ENCODE measurements at places on chromosomes 6 and 20. TPM values are rescaled to one million over a fixed set of nuclear protein-coding genes. Genes with fewer than 3 reads are reported as not detected.

Gene RAET1L
- not detected for total RNA-seq

GRCh38 chr6:143695130-143695968, 17.6 kb downstream of the PHACTR2 start:
- no peak for DNase-seq

DNA sequence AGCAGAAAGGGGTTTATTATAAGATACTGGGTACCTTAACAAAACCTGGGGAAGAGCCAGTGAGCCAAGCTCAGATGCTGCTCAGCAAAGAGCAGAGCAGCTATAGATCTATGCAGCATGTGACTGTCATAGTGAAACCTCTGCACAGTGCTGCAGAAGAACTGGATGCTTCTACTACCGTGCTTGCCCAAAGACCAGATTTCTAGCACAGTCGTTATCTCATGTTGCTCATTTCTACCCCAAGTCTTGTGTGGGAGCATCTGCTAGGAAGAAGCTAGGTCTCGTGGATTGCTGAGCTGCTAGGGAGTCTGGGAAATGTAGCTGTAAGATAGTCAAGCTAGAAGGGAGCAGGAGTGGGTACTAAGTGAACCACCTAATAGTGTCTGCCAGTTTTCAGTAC, 31.7 kb upstream of the GNRH2 start:
- no peak for DNase-seq

GRCh38 chr20:17490501-17490900, 40.7 kb downstream of the BFSP1 start:
- no peak for DNase-seq

- DNase-seq, result no peak
Observed at GRCh38 chr6:113172531-113172966, 684.6 kb upstream of the MARCKS start.

GRCh38 chr20:37598575-37599342, 71.1 kb upstream of the BLCAP start:
- DNase-seq, result no peak

Gene ELOVL2
- not detected for total RNA-seq

Gene ZNF165
- 4.7 TPM for total RNA-seq

Gene AIF1
- total RNA-seq, result 1.5 TPM

DNA sequence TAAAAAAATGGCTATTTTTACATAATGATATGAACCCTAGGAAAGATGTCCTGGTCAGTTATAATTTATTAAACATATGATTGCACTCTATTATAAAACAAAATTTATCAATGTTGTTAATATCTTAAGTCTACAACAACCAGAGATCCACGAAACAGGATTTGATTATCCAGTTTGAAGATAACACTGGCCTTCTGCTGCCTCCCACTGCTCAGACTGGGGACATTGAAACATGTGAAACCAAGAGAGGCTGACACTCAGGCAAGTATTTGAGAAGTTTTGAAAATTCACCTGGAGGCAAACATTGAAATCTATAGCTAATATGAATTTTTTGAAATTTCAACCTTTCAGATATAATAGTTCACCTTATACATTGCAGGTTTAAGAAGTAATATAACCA, 219.3 kb upstream of the HSF2 start:
- DNase-seq, result no peak
